CD8-positive, alpha-beta memory T cell (primary cell): ENCODE measurements at places on chromosomes 1 and 21. TPM values are rescaled to one million over a fixed set of nuclear protein-coding genes. Genes with fewer than 3 reads are reported as not detected.

Gene FAM229A
- 4.4 TPM for total RNA-seq

DNA sequence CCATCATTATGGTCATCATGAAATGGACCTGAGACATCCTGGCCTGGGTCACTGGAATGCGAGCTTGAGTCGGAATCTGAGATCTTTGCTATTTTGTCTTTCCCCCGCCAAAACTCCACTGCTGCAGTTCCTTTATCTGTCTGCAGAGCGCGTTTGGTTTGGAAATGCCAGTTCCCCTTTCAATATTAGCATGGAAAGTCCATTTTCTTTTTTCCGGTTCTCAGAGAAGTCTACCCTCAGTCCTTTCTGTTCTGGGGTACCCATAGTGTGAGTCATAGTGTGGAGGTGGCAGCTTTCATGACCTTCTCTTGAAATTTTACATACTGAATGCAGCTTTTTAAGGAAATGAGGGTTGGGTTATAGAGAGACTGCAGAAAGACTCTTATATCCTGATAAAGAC, 14.6 kb downstream of the CACNA1E start:
- no peaks in the 10 kb centered on the region for H3K36me3 ChIP-seq
- DNase-seq: no peak
- H3K27me3 ChIP-seq: no peaks in the 10 kb centered on the region
- H3K4me3 ChIP-seq: no peak overlapping the region
- no peaks in the 10 kb centered on the region for H3K4me1 ChIP-seq

Gene YBEY
- 18.6 TPM for total RNA-seq

GRCh38 chr1:3539707-3540425, 71.4 kb downstream of the MEGF6 start:
- H3K36me3 ChIP-seq: no peaks in the 10 kb centered on the region
- no peak overlapping the region for H3K27ac ChIP-seq
- DNase-seq: no peak
- no peak overlapping the region for H3K4me3 ChIP-seq

DNA sequence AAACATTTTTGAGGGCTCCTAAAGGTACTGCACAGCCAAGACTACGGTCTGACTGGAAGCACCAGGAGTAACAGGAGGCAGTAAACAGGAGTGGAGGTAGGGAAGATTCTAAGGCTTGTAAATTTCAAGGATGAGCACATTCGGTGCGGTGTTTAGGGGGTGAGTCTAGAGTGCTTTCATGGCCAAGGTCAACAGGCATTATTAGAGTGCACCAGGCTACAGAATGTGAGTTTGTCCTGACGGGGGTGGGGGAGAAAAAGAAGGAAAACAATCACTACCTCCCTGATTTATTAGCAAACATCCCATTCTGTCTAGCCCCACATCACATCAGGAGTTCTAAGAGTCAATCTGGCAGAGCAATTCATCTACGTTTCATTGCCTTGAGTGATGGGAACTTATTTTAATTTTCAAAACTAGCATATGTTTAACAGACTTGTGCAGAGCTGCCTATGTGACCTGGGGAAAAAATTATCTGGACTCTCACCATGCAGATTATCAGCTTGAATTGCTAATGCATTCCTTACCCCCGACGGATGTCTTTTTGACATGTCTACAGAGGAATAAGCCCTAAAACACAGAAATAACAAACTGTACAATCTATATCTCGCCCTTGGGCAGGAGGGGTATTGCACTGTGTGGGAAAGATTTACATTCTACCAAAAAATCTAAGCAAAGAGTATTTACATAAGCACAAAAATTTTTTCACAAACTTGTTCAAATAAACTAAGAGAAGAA, 45.0 kb downstream of the APP start:
- DNase-seq: no peak
- no peaks in the 10 kb centered on the region for H3K4me1 ChIP-seq
- H3K27ac ChIP-seq: no peak overlapping the region

GRCh38 chr21:35861661-35862060, 198.7 kb downstream of the SETD4 start:
- H3K27ac ChIP-seq: no peak overlapping the region
- H3K4me3 ChIP-seq: no peak overlapping the region
- DNase-seq: no peak
- H3K27me3 ChIP-seq: no peaks in the 10 kb centered on the region
